ENCODE measurements at places on chromosomes 11 and 22.

- DNase-seq: no peak
These were observed 14.7 kb upstream of the IFT27 start for GRCh38 chr22:36790648-36791047.

GRCh38 chr11:64753019-64753379, 6.8 kb downstream of the PYGM start:
- DNase-seq: no peak

GRCh38 chr22:28013611-28014010, 94.6 kb upstream of the PITPNB start:
- DNase-seq: peak; percentile 32

GRCh38 chr11:119236490-119236889, 30.4 kb downstream of the CBL start:
- DNase-seq: no peak

DNA sequence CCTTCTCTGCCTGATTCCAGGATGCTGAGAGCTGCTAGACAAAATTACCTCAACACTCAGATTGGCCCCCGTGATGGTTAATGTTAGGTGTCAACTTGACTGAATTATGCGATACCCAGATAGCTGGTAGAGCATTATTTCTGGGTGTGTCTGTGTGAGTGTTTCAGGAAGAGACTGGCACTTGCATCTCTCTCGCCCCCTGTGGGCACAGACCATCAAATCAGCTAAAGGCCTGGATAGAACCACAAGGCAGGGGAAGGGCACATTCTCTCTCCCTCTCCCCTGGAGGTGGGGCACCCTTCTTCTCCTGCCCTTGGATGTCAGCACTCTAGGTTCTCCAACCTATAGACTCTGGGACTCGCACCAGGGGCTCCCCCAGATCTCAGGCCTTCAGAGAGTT, 79.7 kb downstream of the KIRREL3 start:
- peak; percentile 32 for DNase-seq

DNA sequence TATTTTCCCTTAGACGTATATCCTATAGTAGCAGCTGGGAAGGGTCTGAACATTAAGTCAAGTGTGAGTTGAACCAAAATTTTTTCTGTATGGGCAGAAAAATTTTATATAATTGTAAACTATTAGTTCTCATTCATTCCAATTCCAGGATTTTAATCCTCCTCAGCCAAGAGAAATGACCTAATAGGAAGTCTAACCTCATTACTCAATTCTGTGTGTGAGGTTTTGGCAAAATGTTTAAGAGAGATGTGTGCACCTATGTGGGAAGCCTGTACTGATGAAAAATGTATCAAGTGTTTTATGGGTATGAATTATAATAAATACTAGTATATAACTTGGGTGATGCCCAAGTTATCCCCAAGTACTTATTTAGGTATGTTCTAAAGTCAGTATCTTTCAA, 311.6 kb upstream of the PITPNB start:
- DNase-seq: no peak

- DNase-seq: no peak
These were observed 14.3 kb upstream of the RANBP1 start for GRCh38 chr22:20101638-20102037.

GRCh38 chr11:132674151-132674550, 858.1 kb downstream of the OPCML start:
- no peak for DNase-seq

- no peak for DNase-seq
These were observed 67.3 kb downstream of the PRDM11 start for GRCh38 chr11:45213717-45214116.

- no peak for DNase-seq
These were observed 31.8 kb downstream of the YPEL1 start for GRCh38 chr22:21703684-21704316.

DNA sequence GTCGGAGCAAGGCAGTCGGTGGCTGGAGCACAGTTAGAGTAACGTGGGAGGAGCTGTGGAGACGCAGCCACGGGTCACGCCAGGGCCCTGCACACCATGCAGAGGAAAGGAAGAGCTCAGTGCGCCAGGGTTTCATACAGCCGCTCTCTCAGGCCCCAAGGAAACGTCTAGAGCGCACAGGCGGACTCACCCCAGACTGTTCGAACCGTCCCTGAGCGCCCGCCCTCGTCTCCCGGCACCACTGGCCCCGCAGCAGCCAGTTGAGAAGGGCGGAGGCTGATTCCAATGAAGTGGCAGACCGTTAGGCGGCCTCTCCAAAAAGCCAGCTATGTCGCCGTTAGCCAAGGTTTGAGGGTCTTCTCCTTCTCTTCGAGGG, 483 bp upstream of the HYLS1 start:
- DNase-seq: peak; percentile 70

DNA sequence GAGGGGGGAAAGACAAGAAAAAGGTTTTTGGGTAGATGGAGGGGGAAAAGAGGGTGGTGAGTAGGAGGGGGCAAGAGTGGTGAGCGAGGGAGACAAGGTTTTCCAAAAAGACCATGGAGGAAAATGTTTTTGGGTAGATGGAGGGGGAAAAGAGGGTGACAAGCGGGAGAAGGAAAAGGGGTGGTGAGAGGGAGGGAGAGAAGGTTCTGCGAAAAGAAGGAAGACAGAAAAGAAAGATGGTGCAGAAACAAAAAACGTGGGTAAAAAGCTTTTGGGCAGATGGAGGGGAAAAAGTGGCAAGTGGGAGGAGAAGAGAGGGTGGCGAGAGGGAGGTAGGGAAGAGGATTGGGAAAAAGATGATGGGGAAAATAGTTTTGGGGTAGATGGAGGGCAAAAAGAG, 116.0 kb upstream of the SERPIND1 start:
- DNase-seq: no peak

GRCh38 chr22:40237241-40237640, 59.5 kb downstream of the TNRC6B start:
- DNase-seq: no peak

- DNase-seq: no peak
These were observed 77.9 kb downstream of the SCN3B start for GRCh38 chr11:123576501-123576900.

GRCh38 chr11:94895971-94896370, 77.4 kb downstream of the CWC15 start:
- DNase-seq: no peak

DNA sequence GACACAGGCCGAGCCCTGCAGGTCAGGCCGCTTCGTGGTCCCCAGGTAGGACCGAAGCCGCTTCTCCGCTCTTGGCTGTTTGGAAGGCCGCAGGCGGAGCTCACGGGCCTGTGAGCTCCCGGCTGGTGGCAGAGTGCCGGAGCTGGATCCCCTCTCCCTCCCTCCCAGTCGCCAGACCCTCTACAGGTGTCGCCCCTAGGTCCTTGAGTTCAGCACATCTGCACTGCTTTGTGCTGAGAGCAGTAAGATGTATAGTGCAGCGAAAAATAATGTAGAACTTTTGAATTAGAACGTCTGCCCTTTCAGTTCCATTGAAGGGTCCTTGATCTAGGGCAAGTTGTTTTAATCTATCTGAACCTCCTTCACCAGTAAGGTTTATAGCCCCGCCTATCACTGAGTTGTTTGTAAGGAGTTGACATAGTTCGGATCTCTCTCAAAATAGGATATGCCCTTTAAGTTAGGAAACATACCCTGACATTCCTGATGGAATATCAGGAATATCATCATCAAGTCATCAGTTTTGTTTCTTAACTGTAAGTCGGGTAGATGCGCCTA, 419 bp downstream of the ANKRD49 start:
- DNase-seq: no peak

- DNase-seq: no peak
These were observed 122.7 kb upstream of the GUCY1A2 start for GRCh38 chr11:107140983-107141382.

DNA sequence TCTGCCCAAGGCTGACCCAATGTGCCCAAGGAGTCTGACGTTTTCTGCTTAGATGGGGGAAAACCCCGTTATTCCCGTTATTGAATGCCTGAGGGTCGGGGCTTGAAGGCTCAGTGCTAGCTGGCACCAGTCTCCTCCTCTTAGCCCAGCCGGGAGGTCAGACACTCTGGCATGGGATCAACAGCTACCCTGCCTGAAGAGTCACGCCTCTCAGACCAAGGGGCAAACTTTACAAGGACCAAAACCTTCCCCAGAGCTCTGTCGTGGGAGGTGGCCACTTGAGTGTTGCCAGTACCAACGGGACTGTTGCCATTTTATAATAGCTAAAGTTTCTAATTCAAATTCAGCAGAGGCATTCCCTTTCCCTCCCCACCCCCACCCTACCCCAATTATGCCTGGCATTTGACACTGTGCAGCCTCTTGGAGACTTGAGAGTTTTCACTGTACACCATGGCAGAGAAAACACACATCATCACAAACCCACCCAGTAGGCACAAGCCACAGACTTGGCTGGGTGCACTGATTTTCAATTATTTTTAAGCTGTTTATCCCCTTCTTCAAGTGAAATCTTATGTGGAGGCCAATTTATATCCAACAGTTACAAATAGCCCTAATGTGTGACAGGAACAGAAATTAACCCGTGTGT, 137.5 kb upstream of the SYT13 start:
- DNase-seq: no peak

GRCh38 chr11:69178819-69179482, 23.2 kb downstream of the SMIM38 start:
- no peak for DNase-seq

GRCh38 chr22:49735901-49736421, 91.7 kb downstream of the BRD1 start:
- DNase-seq: no peak

DNA sequence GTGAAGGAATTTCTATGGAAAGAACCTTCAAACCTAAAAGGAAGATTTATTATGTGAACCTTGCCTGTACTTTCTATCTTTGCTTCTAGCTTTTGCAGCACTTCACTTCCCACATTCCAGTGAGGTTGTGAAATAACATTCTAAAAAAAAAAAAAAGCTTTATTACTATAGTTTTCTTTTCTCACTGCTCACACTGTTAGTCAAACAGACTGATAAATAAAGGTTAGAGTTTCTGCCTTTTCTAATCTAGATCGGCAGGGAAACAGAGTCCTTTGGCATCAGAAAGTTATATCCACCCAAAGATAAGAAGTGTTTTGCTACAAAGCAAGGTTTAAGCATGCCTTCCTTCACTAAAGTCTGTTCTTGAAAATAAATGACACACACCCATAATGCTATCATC, 2.8 kb downstream of the AAMDC start:
- DNase-seq: no peak

- no peak for DNase-seq
These were observed 203.4 kb downstream of the TBC1D22A start for GRCh38 chr22:46965555-46966494.

DNA sequence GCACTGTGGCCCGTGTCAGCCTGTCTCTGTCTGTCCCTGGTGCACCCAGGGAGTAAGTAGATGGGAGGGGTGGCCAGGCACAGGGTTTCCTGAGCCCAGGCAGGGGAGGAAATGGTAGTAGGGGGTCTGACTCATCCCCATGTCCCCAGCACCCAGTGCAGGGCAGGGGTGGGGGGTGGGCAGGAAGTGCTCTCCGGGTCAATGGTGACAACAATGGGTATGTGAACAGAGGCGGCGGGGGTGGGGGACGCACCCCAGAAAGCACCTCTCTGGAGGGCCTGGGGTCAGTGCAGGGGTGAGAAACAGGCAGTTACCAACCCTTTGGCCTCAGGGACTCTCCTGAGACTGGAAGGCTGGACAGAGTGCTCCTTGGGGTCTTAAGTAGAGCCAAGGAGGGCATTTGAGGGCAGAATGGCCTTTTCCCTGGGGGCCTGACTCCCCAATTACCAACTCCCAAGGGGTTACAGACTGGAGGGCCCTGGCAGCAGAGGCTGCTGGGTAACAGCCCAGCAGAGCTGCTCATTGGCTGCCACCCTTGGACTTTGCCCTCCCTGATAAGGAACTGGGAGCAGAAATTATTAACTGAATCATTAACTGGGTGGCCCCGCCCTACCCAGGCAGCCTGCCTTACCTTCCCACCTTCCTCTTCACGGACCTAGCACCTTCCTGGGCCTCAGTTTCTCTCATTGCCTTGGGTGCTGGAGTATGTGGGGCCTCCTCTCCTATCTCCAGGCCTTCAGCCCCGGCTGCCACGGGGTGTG, 4.2 kb downstream of the MYRF start:
- DNase-seq: no peak

DNA sequence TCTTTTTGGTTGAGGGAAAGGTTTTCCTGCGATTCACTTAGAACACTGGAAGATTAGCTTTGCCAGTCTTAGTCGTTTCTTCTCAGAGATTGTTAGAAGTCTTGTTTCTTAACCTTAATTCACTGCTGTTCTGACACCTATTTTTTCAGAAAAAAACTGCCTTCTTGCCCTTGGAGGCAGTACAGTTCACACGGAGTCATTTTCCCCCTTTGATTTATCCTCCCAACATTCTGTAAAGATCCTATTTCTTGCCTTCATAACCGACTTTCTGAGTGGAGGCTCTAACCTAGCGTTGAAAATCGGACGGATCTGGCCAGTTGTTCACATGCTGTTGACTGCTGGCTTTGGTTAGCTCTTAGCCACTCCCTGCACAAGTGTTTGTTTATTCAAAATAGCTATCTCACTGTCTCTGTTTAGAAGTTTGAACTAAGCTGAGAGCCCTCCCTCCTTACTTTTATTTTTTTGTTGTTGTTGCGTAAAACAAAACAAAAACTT, 737 bp downstream of the BCL2L13 start:
- peak; percentile 33 for DNase-seq

GRCh38 chr11:124920870-124921609, 2.0 kb downstream of the HEPN1 start:
- peak; percentile 83 for DNase-seq

- no peak for DNase-seq
These were observed 337.4 kb downstream of the SOX6 start for GRCh38 chr11:16018931-16019330.

- DNase-seq: peak; percentile 78
These were observed 743.8 kb downstream of the NTM start for GRCh38 chr11:132114185-132114584.

DNA sequence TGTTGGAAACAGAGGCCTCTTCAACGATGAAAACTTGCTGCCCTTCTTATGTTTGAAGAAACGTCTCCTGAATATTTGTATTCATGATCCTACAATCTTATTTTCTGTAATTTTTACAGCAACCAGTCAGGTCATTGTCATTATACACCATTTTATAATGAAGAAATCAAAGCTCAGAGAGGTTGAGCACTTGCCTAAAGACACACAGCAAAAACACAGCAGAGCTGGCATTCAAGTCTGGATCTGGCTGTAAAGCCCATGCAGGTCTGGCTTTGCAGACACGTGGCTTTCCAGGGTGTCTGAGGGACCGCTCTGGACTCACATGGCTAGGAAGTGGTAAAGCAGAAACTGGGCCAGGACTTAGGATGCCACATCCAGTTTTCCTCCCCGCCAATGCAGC, 15.8 kb upstream of the ALX4 start:
- no peak for DNase-seq

- no peak for DNase-seq
These were observed 375.1 kb downstream of the BUD13 start for GRCh38 chr11:116397602-116398084.

GRCh38 chr11:3905080-3905953, 49.9 kb downstream of the STIM1 start:
- peak; percentile 13 for DNase-seq

- no peak for DNase-seq
These were observed 3.7 kb upstream of the TMEM109 start for GRCh38 chr11:60910281-60910687.

GRCh38 chr11:47895035-47895434, 46.9 kb upstream of the NUP160 start:
- no peak for DNase-seq

GRCh38 chr11:62499944-62500649, 46.5 kb downstream of the AHNAK start:
- peak; percentile 71 for DNase-seq

Data from GM23338 (cell line).